ENCODE measurements at places on chromosomes 13 and 19.
A peak's percentile ranks its signal among the peaks of the same experiment; 100 is the strongest.

- no peak for DNase-seq
These were observed 80.7 kb downstream of the RNASEH2B start for GRCh38 chr13:50990065-50990817.

DNA sequence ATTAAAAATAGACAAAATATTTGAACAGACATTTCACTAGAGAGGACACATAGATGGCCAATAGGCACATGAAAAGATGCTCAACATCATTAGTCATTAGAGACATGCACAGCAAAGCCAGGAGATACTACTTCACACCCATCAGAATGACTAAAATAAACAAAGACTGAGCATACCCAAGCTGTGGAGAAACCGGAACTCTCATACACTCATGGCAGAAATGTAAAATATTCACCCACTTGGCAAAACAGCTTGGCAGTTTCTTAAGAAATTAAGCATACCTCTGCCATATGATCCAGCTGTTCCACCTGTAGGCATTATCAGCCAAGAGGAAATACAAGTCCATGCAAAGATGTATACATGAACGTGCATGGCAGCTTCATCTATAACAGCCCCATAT lies 213.4 kb downstream of the TSHZ3 start:
- no peak for DNase-seq

DNA sequence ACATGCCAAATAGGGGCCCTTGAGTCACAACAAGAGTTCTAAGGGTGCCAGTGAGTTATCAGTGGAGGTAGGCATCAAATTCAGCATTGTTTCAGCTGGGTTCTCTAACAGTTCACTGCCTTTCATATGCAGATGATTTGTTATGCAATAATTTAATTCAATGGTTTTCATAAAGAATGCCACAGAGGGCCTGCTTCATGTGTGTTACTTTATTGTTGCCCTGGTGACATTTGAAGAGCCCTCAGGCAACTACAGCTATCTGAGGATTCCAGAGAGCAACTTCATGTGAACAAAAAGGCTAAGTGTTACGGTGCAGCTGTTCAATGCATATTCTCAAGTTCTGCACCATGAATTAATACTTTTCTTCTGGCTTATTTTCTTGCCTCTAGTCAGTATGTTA lies 43.1 kb upstream of the STARD13 start:
- no peak for DNase-seq

DNA sequence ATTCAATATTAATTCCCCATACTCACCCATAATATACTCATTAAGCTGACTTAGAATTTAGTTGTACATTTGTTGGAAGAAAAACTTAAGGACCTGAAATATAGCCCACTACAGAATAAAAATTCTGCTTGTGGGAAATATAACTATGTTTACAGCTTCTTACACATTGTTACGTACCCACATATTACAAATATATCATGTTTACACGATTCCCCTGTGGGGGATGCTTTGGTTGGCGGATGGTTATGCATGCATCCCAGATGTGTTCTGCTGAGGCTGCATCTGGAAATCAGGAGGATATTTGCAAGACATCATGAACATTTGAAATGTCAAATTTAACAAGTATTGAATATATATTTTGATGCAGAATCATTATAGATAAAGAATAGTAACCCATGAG lies 79.5 kb upstream of the KL start:
- no peak for DNase-seq

DNA sequence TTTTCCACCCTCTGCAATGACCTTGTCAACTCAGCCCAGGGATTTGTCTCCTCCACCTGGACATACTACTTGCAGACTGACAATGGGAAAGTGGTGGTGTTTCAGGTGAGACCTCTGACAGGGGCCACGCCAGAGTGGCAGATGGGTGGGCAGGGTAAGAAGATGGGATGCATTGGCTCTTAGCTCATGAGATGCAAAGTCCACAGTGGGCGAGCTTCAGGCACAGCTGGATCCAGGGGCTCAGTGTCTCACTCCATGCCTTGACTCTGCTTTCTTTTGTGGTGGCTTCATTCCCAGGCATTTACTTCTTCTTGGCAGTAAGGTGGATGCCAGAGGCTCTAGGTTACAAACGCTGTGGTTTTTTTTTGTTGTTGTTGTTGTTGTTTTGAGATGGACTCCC lies 3.4 kb downstream of the TMEM59L start:
- no peak for DNase-seq

GRCh38 chr19:45766869-45767346 lies 2.1 kb downstream of the SIX5 start:
- DNase-seq: peak; percentile 75

DNA sequence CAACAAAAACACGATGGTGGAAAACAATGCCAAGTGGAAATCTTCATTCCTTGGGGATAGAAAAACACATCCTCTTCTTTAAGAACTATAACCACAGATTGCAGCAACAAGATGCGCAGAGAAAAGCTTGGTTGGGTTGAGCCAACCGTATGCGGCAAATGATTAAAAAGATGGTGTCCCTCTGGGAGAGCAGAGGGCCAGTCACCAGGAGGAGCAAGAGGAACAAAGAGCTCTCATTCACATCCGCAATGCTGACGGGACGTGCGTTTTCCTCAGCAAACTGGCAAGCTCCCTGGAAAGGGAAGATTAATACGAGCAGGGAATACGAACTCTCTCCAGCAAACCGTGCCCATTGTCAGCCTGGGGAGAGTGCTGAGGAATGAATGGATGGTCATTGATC lies 141.6 kb downstream of the KATNAL1 start:
- no peak for DNase-seq

- DNase-seq: peak; percentile 52
These were observed 162.8 kb upstream of the SOX1 start for GRCh38 chr13:111904166-111904565.

GRCh38 chr13:30033681-30034457 lies 183.5 kb upstream of the UBL3 start:
- DNase-seq: no peak
